ENCODE measurements at places on chromosomes 2 and 18. TPM values are rescaled to one million over a fixed set of nuclear protein-coding genes. Genes with fewer than 3 reads are reported as not detected.
A peak's percentile ranks its signal among the peaks of the same experiment; 100 is the strongest.

PRSS56 gene
- not detected for total RNA-seq

DNA sequence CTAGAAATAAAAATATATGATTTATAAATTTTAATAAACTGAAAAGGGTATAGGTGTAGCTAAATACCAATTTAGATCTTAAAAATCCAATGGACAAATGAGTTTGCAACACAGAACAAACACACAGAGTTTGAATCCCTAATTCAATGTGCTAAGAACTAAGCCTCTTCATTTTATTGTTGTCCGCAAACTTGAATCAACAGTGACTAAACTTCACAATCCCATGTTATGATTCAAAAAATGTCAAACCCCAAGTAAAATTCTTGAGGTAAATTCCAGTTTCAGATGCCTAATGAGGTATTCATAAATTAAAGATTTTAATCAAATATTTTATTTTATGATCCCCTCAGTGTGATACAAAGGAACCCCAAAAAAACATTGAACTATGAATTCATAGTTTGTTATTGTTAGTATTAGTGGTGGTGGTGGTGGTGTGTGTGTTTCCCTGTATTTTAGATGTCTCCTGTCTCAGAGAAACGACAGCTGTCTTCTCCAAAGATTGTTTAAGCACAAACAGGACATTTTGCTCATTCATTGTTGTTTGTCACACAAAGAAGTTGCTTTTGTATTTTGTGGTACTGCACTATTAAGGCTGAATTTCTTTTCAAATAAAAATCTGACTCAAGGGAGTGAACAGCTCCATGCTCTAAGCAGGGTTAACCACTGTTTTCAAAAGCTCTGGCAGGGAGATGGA lies 259.8 kb downstream of the OSR1 start:
- no peak for DNase-seq

GRCh38 chr2:86047575-86048382 lies 57.9 kb downstream of the POLR1A start:
- peak; percentile 16 for DNase-seq

DRC1 gene
- not detected for total RNA-seq

DNA sequence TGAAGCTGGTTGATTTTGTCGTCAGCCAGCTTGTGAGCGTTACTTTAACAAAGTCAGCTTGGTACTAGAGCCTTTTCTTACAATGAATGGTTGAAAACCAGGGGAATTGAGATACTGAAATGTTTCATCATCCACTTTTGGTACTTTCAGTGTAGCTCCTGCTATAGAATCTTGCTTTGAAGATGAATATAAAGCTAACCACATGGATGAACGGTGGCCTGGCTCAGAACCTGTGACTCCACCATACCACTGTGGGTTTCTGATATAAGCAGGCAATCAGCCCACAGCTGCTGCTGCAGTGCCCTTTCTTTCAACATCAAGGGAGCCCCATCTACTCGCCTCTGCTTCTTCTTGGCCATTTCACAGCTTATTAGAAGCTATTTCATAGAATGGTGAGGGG lies 53.2 kb upstream of the GPR45 start:
- DNase-seq = no peak

CPS1 gene
- 0.18 TPM for total RNA-seq

DNA sequence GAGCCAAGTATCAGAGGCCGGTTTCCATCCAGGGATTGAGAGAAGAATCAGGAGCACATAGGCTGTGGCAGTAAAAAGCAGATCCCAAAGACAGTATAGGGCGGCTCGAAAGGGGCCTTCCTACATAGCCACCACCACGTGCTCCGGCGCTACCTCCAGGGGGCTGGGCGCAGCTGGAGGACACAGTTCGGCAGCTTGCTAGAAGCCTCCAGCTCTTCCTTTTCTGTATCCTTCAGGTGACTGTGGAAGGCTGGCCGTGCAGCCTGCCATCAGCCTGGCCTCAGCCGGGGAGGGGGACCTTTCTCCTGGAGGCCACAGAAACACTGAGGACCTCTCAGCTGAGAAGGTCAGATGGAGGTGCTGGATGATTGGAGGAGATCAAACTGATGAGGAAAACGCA lies 183.6 kb upstream of the GLI2 start:
- DNase-seq = no peak

GRCh38 chr18:40911582-40912254 lies 1043.3 kb upstream of the PIK3C3 start:
- DNase-seq = no peak

- DNase-seq = no peak
These were observed 119.1 kb upstream of the TRIB2 start for GRCh38 chr2:12597610-12598009.

DNA sequence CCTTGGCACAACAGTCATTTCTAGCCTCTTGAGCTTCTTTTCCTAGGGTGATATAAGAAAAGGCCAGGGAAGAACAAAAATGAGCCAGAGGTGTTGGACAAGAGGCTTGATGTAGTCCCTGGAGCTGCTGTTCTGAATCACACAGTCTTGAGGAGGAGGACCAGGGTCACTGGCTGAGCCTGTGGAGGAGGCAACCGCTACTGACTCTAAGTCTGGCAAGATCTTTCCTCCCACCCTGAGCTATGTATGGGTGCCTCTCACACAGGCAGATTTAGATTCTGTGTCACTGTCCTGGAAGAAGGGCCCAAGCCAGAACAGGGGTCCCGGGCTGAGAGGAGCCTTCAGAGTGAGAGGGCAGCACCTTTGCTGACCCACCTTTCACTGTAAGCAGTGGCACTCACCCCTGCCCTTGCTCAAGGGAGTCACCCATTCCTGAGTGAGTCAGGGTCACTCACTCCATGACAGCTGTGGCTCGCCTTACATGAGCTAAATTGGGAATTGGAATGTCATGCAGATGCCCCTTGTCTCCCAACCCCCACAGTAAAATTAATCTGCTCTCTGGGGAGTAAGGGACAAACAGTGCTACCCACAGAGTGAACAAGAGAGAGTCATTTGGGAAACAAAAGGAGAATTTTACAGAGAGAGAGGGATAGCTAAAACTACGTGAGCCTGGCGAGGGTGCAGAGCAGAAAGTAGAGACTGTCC lies at the start of gene TRIM54:
TRIM54 (plus strand) TSS at position 575 of the 705 bp plus-strand sequence. CDS start 303 bp downstream, outside the sequence.
- no peak for DNase-seq

DNA sequence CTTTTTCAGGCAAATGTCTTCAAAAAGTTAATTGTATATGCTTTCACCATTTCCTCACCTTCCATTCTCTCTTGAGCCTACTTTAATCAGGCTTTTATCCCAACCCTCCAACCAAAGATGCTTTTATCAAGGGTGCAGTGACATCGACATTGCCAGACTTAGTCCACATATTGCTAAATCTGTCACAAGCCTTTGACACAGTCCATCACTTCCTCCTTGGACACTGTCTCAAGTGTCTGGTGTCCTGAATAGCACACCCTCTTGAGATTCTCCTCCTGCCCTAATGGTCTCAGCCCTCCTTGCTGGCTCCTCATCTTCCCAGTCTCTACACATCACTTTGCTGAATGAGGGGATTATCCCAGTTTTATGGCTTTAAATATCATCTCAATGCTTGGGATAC lies 147.5 kb upstream of the SLC39A10 start:
- DNase-seq = no peak

DNA sequence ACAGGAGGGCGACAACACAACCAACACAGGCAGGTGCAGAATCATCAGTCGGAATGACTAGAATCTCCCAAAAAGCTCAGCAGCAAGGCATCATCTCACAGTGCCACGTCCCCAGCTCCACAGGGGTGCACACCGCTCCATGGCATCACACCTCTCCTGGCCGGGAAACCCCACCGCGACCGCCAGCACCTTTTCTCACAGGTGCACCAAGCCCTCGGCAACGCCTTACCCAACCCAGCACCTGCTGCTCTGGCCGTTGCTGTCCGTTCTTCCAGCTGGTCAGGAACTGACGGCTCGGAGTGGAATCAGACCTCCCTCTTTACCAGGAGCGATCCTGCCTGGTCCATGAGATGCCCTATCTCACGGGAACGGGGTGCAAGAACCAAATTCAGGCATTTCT lies 61.3 kb downstream of the ZNF516 start:
- no peak for DNase-seq

DNA sequence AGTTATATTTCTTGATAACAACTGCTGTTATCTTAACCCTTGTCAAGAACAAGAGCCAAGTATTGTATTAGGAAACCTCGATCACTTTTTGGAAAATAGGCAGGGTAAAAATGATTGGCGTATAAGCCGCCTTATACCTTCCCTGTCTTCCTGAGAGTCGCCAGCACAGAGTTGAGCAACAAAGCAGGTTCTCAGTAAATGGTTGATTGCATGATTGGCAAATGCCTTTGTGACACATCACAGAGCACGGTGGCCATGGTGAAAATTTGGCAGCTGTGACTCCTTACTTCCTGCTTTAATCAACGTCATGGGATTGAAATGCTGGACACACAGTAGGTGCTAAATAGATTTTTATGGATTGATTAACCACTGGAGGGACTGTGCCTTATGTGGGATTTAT lies 3.9 kb upstream of the KLHL29 start:
- DNase-seq = no peak

GRB14 gene
- total RNA-seq = 1.2 TPM

DNA sequence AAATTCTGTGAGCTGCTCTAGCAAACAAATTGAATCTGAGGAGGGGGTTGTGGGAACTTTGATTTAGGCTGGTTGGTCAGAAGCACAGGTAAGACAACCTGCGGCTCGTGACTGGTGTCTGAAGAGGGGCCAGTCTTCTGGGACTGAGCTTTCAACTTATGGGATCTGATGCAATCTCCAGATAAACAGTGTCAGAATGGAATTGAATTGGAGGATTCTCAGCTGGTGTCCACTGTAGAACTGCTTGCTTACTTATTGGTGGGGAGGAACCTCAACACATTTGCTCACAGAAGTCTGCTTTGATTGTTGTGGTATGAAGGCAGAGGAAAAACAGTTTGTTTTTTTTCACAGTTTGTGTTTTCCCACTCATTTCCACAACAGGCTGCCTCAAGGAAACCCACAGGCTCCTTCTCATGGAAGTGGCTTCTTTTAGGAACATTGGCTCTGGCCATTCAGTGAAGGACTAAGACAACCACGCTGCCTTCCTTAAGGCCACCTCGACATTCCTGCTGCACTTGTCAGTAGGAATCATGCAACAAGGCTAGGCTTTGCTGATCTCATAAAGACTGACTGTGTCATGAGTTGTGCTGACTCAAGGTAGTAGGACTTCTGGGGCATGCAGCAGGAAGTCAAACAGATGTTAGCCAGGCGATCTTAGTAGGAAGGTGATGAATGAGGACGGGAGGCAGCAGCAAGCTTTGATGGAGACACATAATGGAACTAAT lies 104.7 kb downstream of the TSN start:
- no peak for DNase-seq

POTEJ gene
- total RNA-seq = 0.15 TPM

GRCh38 chr18:62506495-62507143 lies 16.2 kb upstream of the ZCCHC2 start:
- no peak for DNase-seq

GRCh38 chr18:42533616-42534015 lies 578.6 kb downstream of the PIK3C3 start:
- DNase-seq = no peak

GRCh38 chr18:9820719-9821118 lies 65.1 kb upstream of the TXNDC2 start:
- no peak for DNase-seq

GRCh38 chr2:132798341-132798740 lies 128.3 kb upstream of the LYPD1 start:
- no peak for DNase-seq

RAB6D gene
- 2.9 TPM for total RNA-seq

KCNIP3 gene
- 3.0 TPM for total RNA-seq

DNA sequence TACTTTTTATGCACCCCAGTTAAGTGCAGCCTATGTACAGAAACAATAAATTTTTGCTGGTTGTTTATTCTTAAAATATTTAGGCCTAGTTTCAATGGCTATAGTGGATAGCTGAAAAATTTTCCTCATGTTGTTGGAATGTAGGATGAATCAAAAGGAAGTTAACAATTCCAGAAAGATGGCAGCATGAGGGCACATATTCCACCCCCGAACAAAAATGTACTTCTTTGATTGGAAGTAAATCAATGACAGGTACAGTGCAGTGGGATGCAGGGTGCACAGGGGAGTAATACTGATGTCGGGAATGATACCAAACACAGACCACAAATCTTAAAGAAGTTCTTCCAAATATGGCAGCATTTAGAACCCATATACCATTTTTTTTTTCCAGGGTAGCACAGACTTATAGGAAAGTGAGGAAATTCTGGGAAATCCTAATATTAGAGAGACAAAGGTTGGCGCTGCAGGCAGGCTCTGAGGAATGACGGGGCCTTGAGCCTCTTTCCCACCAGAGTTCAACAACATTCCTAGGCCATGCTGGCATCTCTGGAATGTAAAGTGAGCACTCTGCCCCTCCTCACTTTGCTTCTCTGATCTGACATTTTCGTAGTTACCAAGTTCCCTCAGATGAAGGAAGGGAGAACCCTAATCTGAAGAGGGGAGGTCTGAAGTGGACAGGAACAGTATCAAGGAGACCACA lies 36.6 kb upstream of the IKZF2 start:
- no peak for DNase-seq

MAP3K19 gene
- not detected for total RNA-seq

DNA sequence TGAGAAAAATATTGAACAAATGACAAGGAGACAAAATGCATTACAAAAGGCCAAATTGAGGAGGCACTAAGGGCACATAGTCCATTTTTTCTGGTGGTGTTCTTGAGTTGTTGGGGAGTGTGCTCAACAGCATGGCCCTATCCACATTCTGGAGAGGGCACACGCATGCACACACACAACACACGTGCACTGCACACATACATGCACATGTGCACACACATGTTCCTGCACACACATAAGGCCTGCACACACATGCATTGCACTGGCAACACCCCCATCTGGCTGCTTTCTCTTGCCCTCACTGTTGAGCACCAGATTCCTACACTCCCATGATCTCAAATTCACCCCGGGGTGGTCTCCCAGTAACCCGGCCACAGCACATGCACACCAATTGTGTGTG lies 659.2 kb upstream of the RAB6C start:
- no peak for DNase-seq

DNA sequence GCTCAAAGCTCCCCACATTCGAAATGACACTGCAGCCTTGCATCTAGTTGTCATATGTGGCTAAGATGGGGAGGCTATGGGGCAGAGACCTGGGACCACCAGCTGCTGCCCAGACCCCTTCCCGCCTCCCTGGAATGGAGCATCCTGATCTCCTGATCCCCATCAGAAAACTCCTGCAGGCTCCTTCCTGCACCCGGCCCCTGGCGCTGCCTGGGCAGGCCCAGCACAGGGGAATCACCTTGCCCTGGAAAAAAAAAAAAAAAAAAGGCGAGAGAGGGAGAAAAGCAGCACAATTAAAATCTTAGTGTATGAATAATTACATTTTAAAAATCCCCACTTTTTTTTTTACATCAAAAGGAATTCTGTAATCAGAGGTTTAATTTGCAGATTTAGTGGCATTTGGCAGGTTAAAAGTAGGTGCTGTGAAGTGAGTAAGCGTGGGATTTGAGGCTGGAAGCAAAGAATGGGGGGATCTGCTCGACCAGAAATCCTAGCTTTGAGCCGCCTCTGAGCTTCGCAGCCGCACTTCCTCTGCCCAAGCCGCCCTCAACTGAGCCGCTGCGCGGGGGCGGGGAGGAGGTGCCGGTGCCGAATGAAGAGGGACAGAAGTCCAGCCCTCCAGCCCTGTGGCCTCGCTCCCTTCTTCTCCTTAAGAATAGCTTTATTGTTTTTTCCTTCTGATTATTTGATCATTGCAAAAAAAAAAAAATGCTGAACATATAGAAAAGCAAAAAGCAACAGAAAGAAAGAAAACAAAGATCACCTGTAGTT lies 30.0 kb downstream of the THNSL2 start:
- DNase-seq = no peak

CYP27A1 gene
- 52.7 TPM for total RNA-seq

TRIM43 gene
- not detected for total RNA-seq

GALM gene
- total RNA-seq = 51.6 TPM
